Stimulated activated CD8-positive, alpha-beta memory T cell treated with anti-CD3 and anti-CD28 coated beads, Interleukin-4, amount 100 ng/mL, for 4 hours (primary cell): ENCODE measurements at places on chromosomes 7 and 10.

GRCh38 chr7:139183878-139184338, 47.1 kb upstream of the UBN2 start:
- DNase-seq: no peak

DNA sequence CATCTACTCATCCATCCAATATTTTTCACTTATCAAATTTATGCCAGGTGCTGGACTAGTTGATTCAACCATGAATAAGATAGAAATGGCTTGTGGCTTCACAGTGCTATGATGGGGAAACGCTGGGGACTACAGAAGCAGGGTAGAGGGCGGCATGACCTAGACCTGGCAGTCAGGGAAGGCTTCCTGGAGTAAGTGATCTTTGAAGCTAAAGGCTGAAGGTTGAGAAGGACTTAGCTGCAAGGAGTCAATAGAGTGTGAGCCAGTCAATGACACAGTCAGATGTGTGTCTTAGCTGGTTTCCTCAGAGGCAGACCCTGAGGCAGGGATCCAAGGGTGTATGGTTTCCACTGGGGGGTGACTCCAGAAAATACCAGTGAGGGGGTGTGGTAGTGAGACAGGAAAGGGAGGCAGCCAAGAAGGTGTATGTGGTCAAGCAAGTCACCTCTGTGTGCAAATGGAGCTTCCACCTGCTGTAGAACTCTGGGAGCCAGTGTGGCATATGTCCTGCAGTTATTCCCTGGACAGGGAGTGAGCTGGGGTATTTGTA, 10.3 kb downstream of the PRF1 start:
- DNase-seq: no peak

GRCh38 chr10:58894929-58895328, 281.5 kb upstream of the PHYHIPL start:
- no peak for DNase-seq

DNA sequence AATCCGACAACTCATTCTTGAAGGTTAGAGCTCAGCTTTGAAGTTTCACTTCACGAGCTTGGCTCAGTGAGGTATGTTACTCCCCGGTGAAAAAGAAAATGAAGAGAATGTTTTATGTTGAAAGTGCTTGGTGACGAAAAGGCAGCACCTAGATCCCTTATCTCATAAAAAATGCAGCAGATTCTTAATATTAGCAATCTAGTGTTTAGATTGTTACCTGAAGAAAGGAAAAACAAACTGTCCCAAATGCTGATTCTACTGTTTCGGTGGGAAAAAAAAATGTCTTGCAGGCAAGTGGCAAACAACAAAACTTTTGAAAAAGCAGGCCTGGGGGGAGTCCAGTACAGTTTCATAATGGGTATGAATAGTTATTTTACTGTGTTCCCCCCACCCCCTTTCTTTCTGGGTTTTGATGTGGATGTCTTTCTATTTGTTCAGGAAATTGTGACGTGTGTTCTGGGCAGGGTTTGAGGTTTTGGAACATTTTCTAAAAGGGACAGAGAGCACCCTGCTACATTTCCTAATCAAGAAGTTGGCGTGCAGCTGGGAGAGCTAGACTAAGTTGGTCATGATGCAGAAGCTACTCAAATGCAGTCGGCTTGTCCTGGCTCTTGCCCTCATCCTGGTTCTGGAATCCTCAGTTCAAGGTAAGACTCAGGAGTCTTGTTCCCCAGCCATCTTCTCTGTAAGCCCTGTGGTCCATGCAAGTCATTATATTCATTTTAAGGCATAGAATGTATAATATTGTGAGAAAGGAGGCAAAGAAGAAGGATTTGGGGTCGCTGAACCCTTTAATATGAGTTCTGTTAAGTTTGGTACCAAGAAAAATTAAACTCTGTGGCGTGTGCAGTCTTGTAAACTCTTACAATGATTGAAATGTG, at the start of gene SRGN:
SRGN (plus strand) TSS at position 514 of the 881 bp plus-strand sequence; CDS start at position 569, 55 bp downstream.
- DNase-seq: peak; percentile 56

DNA sequence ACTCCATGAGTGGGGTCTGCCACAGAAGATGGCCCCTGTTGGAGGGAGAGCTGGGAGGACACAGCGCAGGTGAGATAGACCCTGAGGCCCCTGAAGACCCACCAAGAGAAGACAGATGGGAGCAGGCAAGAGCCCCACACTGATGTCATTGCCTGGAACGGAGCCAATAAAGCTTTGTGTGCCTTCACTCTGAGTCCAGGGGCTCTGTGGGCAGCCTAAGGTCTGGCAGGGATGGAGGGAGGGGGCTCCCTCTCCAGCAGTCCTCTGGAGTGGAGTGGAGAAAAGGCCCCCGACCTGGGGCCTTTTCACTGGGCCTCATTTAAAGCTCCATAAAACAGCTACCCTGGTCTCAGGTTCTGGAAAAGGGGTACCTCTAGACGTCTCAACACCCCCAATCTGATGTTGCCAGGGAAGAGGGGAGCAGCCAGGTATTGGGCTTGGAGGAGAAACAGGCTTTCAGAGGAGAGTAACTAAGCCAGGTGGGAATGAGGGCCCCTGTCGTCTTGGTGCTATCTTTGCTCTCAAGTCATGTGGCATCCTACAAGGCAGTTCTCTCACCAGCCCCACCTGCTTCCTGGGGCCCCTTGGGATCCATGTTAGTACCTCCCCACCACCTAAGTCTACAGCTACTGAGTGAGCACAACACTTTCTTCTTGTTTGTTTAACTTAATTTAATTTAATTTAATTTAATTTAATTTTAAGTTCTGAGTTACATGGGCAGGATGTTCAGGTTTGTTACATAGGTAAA, 1.4 kb downstream of the C10orf62 start:
- DNase-seq: no peak

DNA sequence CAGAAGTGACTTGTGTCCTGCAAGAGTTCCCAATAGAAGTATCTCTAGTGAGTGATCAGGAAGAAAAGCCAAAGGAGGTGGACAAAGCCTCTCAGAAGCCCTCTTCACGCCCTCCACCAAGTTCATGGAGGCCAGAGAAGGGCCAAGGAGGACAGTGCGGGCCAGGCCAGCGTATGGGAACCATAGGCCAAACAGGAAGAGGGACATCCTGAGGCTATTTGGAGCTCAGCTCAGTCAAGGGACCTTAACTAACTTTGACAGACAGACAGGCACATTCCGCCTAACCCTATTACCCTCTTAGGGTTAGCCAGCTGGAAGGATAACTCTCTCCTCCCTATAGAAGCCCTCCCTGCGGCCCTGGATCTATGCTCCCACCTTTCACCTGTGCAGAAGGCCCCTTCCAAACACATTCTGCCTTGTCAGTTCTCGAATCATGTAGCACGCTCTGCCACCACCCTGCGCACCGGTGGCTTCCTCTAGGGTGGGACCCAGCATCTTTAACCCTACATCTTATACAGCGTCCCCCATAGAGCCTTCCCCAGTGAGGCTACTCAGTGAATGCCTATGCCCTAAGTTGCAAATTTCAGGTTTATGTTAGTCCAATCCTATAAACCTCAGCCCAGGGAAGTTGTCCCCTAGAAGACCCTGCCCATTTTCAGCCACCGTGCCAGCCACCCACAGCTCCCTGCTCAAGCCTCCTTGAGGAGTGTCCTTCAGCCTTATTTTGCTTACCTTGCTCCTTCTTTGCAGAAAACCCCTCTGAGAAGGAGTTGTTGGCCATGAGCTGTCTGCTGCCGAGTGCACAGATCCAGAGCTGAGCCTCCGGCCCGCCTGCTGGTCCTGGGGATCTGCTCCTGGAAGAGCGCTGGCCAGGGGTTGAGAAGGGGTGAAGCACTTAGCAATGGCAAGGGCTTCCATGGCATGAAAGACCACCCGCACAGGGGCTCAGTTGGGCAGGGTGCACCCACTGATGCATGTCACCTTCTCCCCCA, 36.9 kb downstream of the FRMPD2 start:
- no peak for DNase-seq

DNA sequence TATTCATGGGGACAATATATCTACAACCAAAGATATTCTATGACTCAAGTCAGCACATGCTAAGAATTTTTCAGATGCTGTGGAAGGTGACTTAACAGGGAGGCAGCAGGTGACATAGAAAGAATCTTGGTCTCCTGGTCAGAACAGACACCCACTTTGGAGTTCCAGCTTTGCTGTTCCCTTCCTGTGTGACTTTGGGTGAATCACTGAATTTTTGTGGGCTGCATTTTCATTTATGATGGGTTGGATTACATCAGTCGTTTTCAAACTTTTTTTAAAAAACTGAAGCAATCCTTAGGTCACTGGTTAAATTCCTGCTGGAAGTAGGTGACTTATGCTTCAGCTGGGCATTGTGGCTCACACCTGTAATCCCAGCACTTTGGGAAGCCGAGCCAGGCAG, 24.9 kb downstream of the RGR start:
- no peak for DNase-seq
